ENCODE measurements at places on chromosomes 5 and 9. TPM values are rescaled to one million over a fixed set of nuclear protein-coding genes. Genes with fewer than 3 reads are reported as not detected.

GRCh38 chr9:108003526-108003925, 514.0 kb upstream of the KLF4 start:
- peak overlapping the region; percentile 82 for H3K27ac ChIP-seq
- no peaks in the 10 kb centered on the region for H3K27me3 ChIP-seq
- DNase-seq, result no peak
- no peaks in the 10 kb centered on the region for H3K36me3 ChIP-seq
- no peak overlapping the region for H3K4me3 ChIP-seq

- peaks cover 10% of the 10 kb centered on the region for H3K4me1 ChIP-seq
- DNase-seq, result no peak
- H3K4me3 ChIP-seq, result no peak overlapping the region
Observed at GRCh38 chr9:37281541-37281940, 141.0 kb upstream of the GRHPR start.

GRCh38 chr9:19440823-19441580, 32.2 kb downstream of the ACER2 start:
- DNase-seq, result no peak
- H3K36me3 ChIP-seq, result no peaks in the 10 kb centered on the region
- H3K4me3 ChIP-seq, result no peak overlapping the region
- no peak overlapping the region for H3K27ac ChIP-seq
- no peaks in the 10 kb centered on the region for H3K27me3 ChIP-seq

Gene MARCHF11
- not detected for total RNA-seq
